HCT116 (cell line): ENCODE measurements at places on chromosomes 7 and 10. TPM values are rescaled to one million over a fixed set of nuclear protein-coding genes. Genes with fewer than 3 reads are reported as not detected.

DNA sequence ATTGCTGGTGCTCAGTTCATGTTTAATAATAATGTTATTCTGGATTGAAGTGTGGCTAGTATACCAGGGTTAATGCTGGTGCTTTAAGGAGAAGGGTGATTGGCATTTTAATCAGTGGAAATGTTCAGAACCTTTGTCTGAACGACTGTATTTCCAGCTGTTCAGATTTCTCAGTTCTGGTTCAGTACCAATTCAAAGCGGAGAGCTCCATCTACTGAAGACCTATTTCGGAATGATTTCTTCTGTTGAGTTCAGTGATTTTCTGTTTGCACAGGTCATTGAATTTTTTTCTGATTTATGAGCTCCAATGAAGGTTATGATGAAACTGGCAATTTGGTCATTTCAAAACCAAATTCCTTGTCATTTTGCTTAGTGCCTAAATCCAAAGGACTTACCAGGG is 160.1 kb downstream of the EXOC4 start:
- no peaks in the 10 kb centered on the region for H3K4me1 ChIP-seq
- no peaks in the 10 kb centered on the region for H3K36me3 ChIP-seq
- no peak for DNase-seq

- no peak overlapping the region for H3K27ac ChIP-seq
- no peak for DNase-seq
- no peaks in the 10 kb centered on the region; the same call in 1 of the 2 replicates for H3K36me3 ChIP-seq
- peaks cover 16% of the 10 kb centered on the region for H3K4me1 ChIP-seq
- no peaks in the 10 kb centered on the region for H3K27me3 ChIP-seq
- H3K4me3 ChIP-seq: no peak overlapping the region
Observed at GRCh38 chr10:1058017-1058416, 1.8 kb downstream of the WDR37 start.

DNA sequence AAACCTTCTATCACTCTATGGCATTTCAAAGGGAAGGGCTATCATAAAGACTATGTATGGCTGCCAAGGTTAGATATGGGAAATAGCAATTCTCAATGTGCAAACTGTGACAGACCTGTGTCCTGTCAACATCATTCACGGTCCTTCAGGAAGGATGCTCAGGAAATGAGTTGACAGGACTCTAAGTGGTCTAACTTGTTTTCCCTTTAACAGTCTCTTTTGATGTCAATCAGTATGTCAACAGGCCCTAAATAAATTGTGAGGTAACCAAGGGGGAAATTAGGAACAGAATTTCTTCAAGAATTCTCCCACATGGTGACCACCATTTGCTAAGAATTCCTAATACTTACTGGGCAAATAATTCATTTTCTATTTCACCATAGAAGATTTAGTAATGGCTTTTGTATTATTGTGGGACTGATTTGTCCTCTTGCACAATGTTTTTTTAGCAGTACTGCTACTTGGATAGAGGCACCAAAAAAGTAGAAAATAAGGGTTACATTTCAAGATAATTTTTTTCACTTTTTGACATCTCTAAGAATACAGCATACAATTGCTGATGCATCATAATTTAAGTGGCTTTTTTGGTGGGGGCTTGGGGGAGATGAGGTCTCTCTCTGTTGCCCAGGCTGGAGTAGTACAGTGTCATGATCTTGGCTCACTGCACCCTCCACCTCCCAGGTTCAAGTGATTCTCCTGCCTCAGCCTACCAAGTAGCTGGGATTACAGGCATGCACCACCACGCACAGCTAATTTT is 275.8 kb downstream of the CACNA2D1 start:
- no peaks in the 10 kb centered on the region for H3K27me3 ChIP-seq
- no peak overlapping the region for H3K4me3 ChIP-seq
- no peaks in the 10 kb centered on the region for H3K36me3 ChIP-seq
- DNase-seq: no peak

DNA sequence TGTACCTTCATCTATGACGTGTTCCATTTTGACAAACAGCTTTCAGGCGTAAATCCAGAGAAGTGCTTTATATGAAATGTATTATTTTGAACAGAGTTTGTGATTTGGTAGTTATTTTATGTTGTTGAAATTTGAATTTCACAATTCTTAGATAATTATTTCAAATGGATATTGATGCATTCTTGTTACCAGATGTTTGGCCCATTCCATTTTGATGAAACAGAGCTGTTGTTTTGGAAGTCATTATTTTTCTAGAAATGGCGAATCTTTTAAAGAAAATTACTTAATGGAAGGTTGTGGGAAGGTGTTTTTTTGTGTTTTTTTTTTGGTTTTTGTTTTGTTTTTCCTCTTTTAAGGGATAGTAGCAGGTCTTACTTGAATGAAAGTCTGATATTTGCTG is 2.4 kb downstream of the OTUD1 start:
- H3K4me3 ChIP-seq: no peak overlapping the region
- H3K36me3 ChIP-seq: no peaks in the 10 kb centered on the region
- no peaks in the 10 kb centered on the region for H3K27me3 ChIP-seq
- peaks cover 12% of the 10 kb centered on the region for H3K4me1 ChIP-seq
- no peak for DNase-seq
- H3K27ac ChIP-seq: no peak overlapping the region

- peak overlapping the region; percentile 25; the same call in 1 of the 2 replicates for H3K27ac ChIP-seq
- no peak for DNase-seq
- H3K27me3 ChIP-seq: no peaks in the 10 kb centered on the region
Observed at GRCh38 chr7:80186721-80187120, 52.1 kb downstream of the GNAI1 start.

GRCh38 chr7:32036557-32036956 is 33.6 kb downstream of the PDE1C start:
- no peak for DNase-seq
- no peak overlapping the region for H3K4me3 ChIP-seq
- no peaks in the 10 kb centered on the region for H3K4me1 ChIP-seq
- peaks cover 24% of the 10 kb centered on the region; the same call in 1 of the 2 replicates for H3K27me3 ChIP-seq
- H3K27ac ChIP-seq: no peak overlapping the region
- no peaks in the 10 kb centered on the region for H3K36me3 ChIP-seq

DNA sequence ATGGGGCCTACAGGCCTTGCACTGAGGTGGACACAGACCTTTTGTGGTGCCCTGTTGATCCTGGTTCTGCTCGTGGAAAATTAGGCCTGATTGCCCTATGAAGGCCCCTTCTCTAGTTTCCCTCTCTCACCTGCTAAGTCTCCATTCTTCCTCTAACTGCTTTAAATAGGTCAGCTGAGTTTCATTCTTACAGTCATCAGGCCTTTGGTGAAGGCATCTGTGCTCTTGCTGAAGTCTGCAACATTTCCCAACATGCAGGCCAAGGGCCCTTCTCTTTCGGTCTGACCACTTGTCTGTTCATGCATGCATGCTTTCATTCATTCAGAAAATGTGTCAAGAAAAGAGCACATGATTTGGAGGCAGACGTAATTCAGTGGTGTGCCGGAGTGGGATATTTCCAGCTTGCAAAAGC is 244.0 kb downstream of the BUB3 start:
- H3K27ac ChIP-seq: no peak overlapping the region
- DNase-seq: no peak
- no peak overlapping the region for H3K4me3 ChIP-seq

DNA sequence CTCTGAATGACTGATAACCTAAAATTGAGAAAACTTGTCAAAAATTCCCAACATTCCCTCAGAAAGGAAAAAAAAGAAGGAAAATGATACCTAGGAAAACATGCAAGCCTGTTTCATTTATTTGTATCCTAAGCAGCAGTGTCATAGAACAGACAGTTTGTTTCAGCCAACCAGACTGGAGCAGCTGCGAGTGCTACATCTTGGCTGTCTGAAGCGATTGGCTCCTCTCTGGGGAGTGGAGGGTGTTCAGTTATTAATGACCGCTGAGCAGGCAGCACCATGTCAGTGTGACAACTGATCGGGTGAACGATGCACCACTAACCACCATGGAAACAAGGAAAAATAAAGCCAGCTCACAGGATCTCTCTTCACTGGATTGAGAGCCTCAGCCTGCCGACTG is at the start of gene LRRN3:
Gene LRRN3 (plus strand): TSS at position 282 of the 400 bp plus-strand sequence. CDS start 31,646 bp downstream, outside the sequence.
- H3K27me3 ChIP-seq: no peaks in the 10 kb centered on the region
- no peaks in the 10 kb centered on the region for H3K36me3 ChIP-seq
- no peaks in the 10 kb centered on the region for H3K4me1 ChIP-seq
- no peak within 1 kb of the TSS for H3K27ac ChIP-seq

DNA sequence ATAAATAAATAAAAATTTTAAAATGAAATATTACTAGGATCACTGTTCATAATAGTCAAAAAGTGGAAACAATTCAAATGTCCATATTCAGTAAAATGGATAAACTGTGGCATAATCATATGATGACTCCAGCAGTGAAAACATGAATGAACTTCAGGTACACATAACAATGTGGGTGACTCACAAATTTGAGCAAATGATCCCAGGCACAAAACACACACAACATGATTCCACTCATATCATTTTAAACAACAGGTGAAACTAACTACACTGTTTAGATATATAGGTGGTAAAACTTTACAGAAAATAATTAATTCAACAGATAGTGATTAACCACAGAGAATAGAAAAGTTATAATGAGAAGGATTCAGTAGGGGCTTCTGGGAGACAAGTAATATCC is 14.7 kb upstream of the SAMD8 start:
- H3K36me3 ChIP-seq: no peaks in the 10 kb centered on the region
- H3K27ac ChIP-seq: no peak overlapping the region
- no peak for DNase-seq
- no peaks in the 10 kb centered on the region for H3K27me3 ChIP-seq
- no peak overlapping the region for H3K4me3 ChIP-seq

The TCAF1 gene
- total RNA-seq: 58.4 TPM

The CFAP69 gene
- total RNA-seq: 4.1 TPM

The STEAP1B gene
- 0.27 TPM for total RNA-seq

The GJD4 gene
- not detected for total RNA-seq

The GNB2 gene
- 246 TPM for total RNA-seq

The PNLIPRP1 gene
- total RNA-seq: 1.6 TPM

The SLC26A3 gene
- total RNA-seq: 0.54 TPM

The KLHDC10 gene
- 25.8 TPM for total RNA-seq
